ENCODE measurements at places on chromosomes 2 and 18.

DNA sequence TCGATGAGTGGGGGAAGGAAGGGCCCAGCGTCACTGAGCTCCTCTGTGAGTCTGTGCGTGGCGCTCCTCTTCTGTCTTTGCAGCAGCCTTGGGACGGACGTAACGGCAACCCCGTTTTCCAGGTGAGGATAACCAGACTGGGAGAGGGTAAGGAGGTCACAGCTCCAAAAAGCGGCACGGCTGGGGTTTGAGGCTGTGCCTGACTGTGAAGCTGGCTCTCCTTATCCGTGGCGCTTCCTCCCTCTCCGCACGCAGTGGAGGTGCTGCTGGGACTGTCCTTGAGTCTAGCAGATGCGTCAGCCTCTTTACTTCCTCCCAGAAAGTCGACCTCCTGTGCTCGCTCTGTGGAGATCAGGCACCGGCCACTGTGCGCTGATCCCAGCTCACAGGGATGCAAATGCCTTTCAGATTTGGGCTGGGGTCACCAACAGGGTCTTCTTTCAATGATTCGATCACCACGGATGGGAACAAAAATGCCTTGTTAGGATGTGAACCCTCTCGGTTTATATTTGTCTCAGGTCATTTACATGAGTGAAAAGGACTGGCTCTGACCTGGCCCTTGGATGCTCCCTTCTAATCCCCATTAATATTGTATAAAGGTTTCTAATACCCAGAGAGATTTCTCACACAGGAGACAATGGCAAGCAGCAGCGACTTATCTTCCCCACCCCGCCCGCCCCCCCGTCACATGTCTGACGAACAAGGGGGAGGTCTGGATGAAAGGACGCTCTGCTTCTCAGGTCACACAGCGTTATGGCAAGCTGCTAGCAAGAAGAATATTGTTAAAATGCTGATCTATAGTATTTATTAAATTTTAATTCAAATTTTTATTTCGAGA, 30.1 kb upstream of the E2F6 start:
- DNase-seq: no peak

GRCh38 chr2:201470821-201471731, 19.5 kb downstream of the STRADB start:
- no peak for DNase-seq

DNA sequence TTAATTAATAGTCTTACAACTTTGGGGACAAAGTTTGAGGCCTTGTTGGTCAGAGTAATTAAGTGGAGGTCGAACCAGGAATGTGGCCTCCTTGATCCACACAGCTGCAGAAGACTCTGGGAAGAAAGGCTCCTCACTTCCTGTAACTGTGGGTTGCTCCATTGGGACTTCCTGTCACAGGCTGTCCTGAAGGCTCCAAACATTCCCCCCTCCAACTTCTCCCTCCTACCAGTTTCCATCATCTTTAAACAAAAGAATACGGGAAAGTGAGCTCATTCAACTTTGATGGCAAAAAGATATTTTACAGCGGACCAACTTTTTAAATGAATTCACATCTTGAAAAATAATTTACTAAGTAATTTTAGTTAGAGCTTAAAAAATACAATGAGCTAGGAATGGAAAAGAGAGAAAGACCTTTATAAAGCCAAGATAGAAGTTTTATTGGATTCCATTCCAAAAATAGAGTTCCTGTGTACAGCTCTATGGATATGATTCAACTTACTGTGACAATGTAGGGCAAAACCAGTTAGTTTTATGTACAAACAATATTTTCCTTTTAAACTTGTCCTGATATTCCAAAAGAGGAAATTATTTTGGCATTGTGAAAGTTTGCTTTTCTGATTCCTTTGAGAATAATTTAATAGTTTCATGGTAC, 212.0 kb upstream of the NABP1 start:
- DNase-seq: no peak

DNA sequence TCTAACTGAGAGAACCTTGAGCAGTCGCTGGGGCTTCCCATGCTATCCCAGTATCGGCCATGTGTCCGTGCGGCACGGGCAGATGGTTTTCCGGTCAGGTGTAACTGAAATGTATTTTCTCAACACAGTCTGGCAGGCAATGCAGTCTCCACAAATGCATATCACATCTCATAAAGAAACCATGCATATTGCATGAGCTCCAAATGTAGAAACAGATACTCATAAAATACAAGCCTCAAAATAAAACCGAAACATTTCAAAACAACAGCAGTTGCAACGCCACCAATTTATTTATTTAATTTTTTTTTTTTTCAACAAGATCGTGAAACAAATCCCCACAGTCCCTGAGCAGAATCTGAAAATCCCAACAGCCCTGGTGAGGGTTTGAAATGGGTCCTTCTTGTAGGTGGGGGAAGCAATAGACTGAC, 299.4 kb downstream of the LPIN1 start:
- DNase-seq: no peak

GRCh38 chr2:62150597-62151305, 45.2 kb upstream of the B3GNT2 start:
- no peak for DNase-seq

- no peak for DNase-seq
Observed at GRCh38 chr2:23041443-23041842, 343.5 kb upstream of the KLHL29 start.
